GOT3 (cell line): ENCODE measurements at places on chromosomes 16 and 17.

DNA sequence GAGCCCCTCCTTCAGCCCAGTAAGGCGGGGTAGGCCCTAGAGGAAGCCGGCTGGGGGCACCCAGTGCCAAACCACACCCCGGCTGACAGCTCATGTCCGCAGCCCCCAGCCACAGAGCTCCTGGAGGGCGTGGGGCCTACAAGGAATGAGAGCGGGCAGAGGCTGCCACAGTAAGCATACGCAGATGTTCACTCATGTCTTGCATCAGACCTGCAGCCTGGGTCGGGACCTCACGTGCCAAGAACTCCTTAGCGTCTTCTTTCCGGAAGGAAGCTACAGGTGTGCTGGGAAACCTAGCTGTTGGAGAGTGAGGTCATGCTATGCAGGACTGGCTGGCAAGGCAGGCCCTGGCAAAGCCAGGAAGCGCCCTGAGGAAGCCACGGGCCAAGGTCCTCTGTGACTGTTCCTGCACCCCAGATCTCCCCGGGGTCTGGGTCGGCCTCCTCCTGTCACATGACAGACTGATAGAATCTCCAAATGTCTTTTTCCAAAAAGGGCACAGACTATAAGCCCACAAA is 1.6 kb downstream of the ZNF598 start:
- DNase-seq, result no peak

DNA sequence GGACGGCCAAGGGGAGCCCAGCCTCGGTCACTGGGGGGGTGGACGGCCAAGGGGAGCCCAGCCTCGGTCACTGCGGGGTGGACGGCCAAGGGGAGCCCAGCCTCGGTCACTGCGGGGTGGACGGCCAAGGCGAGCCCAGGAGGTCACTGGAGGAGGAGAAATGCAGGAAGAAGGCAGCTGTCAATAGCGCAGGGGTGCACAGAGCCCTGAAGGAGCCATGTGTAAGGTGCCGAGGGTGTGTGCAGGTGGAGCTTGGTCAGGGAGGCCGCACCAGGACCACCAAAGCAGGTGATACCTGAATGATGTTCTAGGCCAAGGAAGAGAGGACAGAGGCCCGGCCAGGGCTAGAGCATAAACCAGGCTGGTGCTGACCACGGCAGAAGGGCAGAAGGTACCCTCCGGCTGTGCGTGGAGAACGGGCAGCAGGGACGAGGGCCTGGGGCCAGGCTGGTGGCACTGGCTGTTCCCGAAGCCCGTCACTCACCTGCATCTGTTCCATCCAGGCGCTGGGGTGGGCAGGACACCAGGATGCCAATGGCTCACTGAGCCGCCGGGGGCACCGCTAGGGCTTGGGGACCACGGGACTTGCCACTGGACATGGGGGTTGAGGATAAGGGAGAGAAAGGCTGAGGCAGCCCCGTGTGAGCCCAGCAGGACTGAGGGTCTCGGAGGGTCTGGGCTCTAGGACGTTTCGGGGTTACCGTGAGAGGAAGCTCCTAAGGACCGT is 5.9 kb upstream of the CCDC57 start:
- DNase-seq, result no peak

DNA sequence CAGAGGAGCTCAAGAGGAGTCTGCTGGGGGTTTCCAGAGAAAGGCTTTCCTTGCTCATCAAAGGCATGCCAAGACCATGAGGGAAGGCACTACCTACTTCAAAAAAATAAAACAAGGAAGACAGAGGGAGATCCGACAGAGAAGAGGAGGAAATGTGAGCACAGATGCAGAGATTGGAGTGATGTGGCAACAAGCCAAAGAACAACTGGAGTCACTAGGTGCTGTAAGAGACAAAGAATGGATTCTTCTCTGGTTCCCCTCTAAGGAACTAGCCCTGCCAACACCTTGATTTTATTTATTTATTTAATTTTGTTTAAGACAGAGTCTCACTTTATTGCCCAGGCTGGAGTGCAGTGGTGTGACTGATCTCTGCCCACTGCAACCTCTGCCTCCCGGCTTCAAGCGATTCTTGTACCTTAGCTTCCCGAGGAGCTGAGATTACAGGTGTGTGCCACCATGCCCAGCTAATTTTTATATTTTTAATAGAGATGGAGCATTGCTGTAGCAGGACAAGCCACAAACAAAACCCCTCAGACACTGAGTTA is 13.8 kb upstream of the ACSF2 start:
- no peak for DNase-seq

DNA sequence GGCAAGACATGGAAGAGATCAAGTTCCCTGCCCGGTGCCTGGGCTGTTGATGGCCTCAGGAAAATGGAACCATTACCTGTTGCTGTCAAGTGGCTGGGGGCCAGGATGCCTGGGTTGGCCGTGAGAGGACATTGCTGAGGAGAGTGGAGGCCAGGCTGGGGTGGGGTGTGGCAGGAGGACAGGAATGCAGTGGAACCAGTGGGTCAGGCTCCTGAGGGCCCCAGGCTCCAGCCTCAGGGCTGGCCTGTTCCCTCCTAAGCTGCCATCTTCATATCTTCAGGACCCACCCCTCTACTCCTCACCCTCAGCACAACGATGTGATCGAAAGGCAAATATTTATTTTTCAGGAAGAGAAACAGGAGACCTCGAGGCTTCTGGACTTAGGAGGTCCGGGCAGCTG is 8.5 kb upstream of the YPEL3 start:
- DNase-seq, result no peak

GRCh38 chr16:87657621-87658192 is 55.4 kb downstream of the JPH3 start:
- DNase-seq, result no peak

DNA sequence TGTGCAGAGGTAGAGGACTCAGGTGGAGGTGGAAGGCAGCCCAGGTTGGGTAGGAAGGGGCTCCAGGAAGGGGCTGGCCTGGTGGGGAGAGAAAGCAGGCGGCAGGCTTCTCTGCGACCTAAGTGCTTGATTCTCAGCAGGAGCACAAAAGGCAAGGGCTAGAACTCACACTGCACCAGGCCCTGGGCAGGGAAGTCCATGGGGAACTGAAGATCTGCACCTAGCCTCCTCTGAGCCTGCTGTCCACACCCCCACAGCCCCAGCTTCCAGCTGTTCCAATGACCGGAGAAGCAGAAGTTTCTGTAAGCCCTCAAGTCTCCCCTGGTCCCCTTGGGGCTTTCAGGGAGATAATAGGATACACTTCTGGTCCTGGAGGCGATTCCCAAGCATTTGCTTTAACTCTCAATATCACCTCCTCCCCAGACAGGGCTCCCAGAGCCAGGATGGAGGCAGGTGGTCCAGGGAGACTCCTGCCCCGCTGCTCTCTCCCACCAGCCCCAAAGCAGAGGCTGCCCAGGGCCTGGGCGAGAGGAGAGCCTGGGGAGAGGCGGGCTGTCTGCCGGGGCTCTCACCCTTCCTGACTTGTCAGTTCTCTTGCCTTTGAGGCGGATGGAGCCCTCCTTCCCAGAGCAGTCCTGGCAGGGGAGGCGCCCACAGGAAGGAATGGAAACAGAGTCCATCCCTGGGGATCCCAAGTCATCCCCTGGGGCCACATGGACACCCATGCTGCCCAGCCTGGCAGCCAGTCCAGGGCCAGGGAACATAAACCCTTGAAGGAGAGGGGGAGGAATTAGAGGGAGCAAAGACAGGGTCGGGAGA is 126.0 kb downstream of the RBFOX3 start:
- DNase-seq, result no peak

DNA sequence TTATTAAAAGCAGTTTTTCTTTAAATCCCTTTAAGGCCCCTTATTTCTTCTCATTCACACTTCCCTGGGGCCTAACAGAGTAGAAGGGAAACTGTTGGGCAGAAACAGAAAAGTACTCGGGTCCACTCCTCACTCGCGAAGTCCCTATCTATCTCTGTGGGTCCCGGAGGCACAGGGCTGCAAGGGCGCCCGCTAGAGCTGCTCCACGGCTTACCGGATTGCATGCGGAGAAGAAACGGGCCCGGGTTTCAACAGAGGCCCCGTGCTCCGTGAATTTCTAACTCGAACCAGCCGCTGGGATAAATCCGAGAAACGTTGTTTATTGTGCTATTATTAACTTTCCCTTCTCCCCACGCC is 4.3 kb downstream of the CBLN1 start:
- no peak for DNase-seq
